ENCODE measurements at places on chromosomes 4 and X.
A peak's percentile ranks its signal among the peaks of the same experiment; 100 is the strongest.

- DNase-seq: no peak
Observed at GRCh38 chr4:15912236-15912635, 26.3 kb downstream of the FGFBP1 start.

- no peak for DNase-seq
Observed at GRCh38 chrX:68511255-68511654, 12.4 kb downstream of the YIPF6 start.

GRCh38 chr4:132276185-132276584 lies 872.9 kb upstream of the PCDH10 start:
- DNase-seq: peak; percentile 30

- no peak for DNase-seq
Observed at GRCh38 chr4:88738180-88738579, 40.6 kb upstream of the NAP1L5 start.

DNA sequence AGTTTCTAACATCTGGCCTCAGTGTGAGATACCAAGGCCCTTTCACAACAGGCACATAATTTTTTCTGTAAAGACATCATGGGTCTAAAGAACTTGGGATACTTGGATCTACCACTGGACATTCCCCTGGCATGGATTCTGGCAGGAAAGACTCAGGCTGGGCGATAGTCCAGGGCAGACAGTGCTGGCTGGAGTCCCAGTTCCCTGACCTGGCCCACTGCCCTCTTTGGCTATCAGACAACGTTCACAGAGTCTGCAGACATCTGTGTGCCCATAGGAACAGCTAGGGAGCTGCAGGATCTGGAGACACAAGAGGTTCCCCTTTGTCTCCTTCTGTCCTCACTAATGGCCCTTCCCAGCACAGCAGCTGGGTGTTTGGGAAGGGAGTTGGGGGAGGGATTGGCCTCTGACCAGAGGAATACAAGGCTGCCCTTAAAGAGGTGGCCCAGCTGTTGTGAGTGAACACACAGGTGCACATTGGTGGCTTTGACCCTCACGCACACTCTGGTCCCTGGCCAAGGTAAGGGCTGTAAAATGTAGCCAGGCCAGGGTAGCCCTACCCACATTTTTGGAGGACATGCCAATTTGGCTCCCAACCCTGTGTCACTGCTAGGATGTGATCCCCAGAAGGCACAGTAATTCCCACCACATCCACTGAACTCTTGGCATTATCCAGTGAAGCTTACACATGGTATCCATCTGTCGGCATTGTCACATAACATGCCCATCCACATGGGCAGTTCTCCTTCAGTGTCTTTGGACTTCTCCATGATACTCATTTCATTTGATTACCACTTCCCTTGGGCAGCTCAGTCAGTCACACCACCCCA lies 72.3 kb downstream of the SOX3 start:
- DNase-seq: peak; percentile 53

- no peak for DNase-seq
Observed at GRCh38 chr4:142690406-142691163, 155.5 kb downstream of the INPP4B start.

- no peak for DNase-seq
Observed at GRCh38 chrX:136158685-136159084, 11.4 kb downstream of the FHL1 start.

DNA sequence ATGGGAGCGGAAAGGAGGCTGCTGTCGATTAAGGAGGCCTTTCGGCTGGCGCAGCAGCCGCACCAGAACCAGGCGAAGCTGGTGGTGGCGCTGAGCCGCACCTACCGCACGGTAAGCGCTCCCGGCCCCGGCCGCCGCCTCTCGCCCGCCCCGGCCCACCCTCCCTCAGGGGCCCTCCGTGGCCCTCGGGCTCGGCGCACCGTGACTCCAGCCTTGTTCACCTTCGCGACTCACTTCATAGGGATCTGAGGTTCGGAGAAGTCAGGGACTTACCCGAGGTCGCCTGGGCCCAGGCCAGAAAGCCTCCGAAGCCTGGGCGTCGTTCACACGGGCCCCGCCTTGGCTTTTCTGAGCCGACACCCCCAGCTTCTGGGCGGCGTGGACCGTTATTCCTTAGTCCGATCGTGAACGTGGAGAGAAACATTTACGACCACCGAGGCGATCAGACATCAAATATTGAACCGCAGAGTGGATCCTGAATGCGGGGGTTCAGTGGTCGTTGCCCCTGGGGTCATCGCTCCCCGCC lies 362 bp downstream of the NCAPG start:
- peak; percentile 44 for DNase-seq

DNA sequence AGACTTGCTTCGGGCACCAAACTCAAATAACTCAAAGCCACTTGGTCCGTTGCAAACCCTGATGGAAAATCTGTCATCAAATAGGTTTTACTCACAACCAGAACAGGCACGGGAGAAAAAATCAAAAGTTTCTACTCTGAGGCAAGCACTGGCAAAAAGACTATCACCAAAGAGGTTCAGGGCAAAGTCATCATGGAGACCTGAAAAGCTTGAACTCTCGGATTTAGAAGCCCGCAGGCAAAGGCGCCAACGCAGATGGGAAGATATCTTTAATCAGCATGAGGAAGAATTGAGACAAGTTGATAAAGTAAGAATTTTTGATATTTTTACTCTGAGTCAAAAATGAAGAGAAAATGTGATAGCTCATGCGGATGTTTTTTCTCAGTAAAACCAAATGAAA lies 87.2 kb downstream of the NRK start:
- DNase-seq: no peak

GRCh38 chr4:69536980-69537379 lies 41.3 kb upstream of the UGT2B4 start:
- no peak for DNase-seq

DNA sequence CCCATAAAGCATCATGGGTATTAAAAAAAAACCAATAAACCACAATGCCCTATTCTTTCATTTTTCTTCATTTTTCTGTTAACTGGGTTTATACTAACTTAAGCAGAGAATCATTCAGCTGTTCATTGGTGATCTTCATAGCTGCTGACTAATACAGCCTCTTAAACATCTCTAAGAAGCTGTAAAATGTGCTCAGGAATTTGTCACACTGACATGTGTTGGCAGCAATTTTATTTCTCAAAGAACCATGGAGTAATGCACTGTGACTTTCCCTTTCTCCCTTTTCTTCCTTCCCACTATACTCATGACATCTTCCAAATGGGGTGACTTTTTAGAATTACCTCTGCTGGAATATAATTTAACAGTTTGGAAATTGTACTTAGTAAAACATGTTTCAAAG lies 315.4 kb downstream of the ANTXR2 start:
- DNase-seq: no peak

DNA sequence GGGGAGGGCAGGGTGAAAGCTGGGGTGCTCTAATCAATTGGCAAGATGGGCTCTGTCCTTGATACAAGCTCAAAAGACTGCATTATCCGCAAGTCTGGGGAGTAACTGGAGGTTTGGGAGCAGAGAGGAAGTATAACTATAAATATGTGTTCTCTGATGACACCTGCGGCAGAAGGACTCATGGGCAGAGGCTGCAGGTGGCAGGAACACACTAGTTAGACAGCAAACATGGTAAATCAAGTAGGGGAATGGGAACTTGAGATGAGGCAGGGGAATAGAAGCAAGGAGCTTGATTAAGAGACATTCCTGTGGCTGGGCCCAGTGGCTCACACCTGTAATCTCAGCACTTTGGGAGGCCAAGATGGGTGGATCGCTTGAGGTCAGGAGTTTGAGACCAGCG lies 30.3 kb downstream of the SH3KBP1 start:
- no peak for DNase-seq

DNA sequence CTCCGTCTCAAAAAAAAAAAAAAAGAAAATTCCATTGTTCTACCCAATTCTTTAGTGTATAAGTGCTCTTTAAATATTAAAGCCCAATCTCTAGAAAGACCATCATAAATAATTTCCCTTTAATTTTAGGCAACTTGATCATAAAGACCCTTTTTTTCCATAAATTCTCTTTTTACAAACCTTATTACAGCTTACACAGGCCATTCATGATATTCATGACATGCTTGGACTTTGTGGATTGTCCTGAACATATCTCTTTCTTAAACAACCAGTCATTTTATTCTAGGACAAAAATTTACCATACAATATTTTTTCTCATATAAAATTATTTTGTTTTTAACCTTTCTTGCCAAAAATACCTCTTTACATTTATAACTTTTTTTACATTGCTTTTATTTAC lies 30.5 kb downstream of the TLR8 start:
- DNase-seq: no peak

DNA sequence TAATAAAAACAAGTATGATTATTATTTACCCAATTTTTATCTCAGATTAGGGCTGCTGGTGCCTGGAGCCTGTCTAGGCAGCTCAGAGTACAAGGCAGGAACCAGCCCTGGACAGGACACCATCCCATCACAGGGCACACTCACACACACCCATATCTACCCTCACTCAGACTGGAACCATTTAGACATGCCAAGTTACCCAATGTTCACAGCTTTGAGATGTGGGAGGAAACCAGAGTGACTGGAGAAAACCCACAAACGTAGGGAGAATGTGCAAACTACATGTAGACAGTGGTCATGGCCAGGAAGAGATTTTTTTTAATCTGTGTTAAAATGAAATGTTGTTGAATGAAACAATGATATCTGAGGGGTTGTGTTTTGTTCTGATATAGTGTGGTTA lies 35.7 kb upstream of the ADGRA3 start:
- no peak for DNase-seq

- DNase-seq: peak; percentile 83
Observed at GRCh38 chrX:100768679-100769338, 36.9 kb upstream of the SYTL4 start.

DNA sequence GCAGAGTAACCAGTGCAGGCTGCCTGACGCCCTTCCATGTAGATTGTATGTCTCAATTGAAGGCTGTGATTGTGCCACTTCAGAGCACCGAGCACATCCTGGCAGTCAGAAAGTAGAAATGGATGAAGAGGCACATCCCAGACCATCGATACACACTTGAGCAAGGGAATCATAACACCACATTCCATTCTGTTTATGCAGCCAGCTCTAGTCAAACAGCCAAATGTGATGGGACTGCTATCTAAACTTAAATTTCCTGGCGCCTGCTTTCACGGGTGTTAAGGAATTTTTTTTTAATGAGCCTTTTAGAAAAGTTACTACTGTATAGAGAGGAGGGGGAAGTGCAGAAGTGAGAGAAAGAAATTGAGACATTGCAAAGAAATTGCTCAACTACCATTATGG lies 84.4 kb downstream of the PPARGC1A start:
- DNase-seq: no peak

- no peak for DNase-seq
Observed at GRCh38 chr4:125280892-125281403, 33.8 kb upstream of the FAT4 start.
